ENCODE measurements at places on chromosomes 12 and 14.

- no peak for DNase-seq
Measured at GRCh38 chr14:53519137-53519536, 366.0 kb upstream of the DDHD1 start.

DNA sequence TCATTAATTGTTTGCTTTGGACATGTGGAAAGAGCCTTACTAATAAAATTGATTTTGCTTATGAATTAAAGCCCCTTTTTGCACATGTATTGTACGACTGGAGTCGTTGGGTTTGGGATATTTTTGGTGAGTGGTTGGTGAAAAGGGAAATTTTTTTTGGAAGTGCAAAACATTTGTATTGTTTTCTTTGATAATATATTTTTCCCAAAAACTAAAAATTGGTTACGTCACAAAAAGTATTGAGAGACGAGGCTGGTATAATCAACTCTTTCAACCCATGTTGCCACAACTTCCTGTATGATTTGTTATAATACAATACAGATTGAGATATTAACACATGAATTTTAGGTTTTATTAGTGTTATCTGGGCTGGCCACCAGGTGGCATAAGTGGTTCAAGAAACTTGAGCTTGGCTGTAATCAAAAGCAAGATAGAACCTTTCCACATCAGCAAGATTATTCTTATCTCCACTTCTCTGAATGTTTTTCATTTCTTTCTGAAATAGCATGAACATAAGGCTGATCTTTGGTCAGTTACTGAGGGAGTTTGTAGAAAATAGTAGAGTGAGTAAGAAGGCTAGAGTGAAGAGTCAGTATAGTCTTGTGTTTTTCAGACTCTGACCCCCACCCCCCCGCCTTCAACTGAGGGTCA is 8.7 kb downstream of the NGDN start:
- peak; percentile 38 for DNase-seq

GRCh38 chr12:53696285-53696654 is 20.4 kb upstream of the ATP5MC2 start:
- DNase-seq = no peak

DNA sequence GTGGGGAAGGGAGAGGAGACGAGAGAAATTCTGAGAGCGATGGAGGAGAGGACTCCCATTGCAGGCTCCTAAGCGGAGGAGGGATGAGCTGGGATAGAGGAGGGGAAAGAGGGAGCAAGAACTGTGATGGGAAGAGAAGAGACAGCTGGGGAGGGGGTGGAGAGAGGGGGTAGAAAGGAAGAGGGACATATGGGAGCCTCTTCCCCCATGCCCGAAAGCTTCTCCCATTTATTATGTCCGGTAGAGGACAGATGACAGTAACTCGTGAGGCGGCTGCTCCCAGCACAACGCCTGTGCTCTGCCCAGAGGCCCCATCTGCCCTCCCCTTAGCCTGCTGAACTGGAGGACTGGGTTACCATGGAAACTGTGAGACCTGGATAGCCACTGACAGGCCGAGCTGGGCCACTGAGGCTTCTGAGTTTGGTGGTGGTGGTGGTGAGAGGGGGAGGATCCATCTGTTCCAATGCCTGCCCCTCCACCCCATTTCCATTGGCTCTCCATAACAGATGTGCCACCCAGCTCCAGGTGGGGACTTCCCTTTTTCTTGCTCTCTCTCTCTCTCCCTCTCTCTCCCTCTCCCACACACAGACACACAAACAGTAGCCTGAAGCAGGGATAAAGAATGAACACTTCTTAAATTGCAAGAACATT is 8.3 kb downstream of the CPNE6 start:
- no peak for DNase-seq

DNA sequence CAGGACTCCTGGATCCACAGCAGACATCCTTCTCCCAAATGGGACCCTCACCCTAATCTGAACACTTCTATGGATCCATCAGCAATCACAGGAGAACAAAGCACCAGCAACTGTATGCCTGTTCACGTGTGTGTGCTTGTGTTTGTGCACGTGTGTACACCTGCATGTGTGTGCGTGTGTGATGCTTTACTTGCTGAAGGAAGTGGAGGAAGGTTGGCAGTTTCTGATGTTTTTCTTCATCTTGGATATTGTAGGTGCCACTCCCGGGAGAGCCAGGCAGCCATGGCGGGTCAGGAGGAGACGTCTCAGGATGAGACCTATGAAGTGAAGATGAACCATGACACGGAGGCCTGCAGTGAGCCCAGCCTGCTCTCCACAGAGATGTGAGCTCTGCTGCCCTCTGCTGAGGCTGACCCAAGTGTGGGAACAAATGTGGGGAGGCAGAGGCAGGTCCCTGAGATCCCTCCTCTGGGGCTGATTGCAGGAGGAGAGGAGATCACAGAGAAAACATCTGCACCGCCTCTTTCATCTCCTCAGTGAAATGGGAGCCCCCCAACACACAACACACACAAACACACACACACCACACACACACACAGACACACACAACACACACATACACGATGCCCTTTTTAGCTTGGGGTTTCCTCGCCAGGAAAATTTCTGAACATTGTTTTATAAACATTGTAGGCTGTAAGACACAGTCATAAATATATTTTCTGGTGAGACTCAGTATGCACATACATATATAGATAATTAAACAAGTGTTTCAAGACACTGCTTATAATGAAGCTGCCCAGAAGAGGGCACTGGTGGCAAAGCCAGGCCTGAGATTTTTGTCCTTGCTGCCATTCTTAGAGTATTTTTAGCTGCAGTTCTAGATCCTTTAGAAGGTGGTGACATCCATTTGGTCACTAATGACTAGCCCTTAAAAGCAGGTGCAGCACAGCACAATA is 112.2 kb upstream of the FKBP4 start:
- no peak for DNase-seq

DNA sequence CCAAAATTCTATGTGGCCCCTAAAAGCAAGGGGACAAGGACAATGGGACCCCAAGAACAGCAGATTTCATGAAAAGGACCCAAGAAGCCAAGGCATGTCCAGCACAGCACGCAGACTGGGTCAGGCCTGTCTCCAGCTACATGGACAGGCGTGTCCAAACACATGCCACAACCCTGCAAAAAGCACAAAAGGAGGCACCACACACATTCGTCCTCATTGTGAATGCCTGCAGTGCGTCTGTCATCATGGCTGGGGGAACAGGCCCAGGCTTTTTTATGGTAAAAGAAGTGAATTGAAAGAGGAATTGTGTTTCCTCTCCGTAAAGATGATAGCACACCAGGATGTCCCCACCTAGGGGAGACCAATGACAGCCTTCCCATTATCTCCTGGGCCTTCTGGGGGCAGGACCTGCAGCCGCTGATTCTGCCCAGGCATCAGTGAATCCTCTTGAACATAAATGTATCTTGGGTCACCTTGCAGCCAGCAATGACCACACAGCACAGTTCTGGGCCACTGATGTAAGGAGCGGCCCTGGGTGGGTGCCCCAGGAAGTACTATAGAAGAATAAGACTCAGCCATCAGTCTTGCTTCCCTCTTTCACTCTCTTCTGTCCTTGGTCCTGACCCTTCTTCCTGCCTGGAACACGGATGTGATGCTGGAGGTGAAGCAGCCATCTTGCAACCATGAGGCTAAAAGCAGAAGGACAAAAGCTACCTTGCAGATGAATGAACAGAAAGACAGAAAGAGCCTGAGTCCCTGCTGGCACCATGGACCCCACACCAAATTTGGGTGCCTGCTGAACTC is 29.8 kb upstream of the C14orf180 start:
- no peak for DNase-seq

DNA sequence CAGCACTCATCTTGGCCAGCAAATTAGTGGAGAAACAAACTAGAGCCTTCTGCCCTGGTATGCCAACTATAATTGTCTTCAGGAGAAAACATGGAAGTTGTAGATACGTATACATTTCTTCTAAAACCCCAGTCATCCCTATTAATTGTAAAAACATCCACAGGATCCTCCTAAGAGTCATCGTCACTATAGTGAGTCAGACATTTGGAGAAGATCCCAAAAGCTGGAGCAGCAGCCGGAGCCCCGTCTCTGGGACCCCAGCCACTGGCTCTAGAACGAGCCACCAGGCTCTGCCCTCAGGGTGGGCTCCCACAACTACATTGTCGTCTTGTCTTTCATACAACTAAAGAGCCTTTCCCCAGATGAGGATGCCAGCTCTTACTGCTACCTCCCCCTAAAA is 15.5 kb downstream of the PRKAB1 start:
- no peak for DNase-seq

DNA sequence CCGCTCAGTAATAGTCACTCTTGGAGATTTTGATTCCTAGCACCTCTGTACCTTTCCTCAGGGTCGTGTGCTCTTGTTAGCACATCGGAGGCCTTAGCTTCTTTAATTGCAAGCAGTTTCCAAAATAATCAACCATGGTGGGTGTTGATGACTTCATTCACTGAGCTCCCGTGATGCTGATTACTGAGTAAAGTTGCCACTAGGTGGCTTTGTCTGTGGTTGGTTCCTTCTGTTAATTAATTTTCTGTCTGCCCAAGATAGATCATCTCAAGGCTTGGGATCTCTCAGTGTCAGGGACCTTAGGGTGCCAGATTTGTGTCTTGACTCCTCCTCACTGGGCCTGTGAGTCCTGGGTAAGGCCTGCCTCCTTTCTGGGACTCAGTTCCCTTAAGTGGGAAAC is 54.3 kb downstream of the PTPN11 start:
- no peak for DNase-seq

DNA sequence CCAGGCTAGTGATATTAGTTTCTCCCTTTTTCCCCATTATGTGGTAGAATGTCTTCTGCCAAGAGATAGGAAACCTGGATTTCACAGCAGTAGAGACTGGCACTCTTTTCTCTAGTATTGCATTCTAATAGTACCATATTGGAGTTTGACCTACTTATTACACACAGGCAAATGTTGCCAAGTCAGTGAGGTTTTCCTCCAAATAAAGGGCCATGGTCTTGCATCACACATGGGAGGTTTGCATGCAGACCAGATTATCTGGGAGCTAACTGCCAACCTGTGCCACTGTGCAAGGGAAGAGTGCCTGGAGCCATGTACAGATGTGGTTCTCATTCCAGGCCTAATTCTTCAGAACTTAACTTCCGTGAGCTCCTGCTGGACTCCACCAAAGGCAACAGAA is 113.3 kb downstream of the ANO6 start:
- DNase-seq = no peak

DNA sequence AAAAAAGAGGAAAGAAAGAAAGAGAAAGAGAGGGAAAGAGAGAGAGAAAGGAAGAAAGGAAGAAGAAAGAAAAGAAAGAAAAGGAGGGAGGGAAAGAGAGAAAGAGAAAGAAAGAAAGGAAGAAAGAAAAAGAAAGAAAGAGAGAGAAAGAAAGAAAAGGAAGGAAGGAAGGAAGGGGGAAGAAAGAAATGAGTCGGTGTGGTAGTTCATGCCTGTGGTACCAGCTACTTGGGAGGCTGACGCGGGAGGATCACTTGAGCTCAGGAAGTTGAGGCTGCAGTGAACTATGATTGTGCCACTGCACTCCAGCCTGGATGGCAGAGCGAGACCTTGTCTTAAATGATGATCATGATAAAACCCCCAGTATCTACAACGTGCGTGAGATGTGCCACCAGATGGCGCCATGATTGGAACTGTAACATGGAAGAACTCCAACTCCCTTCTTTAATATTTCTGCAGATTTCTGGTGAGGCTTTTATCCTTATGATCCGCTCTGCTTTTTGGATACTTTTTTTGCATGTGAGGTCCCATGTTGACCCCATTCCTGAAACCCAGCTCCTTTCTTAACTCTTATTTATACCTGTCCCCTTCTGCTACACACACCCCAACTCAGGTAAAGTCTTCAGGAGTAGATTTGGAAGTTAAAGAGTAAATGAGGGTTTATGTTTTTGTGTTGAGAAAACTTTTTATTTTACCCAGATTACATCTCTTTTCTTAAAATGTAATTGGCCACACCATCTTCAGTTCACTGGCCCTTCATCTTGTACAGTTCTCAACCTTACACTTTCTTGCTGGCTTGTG is 25.6 kb downstream of the RNASE10 start:
- DNase-seq = peak; percentile 57
